ENCODE measurements at places on chromosomes 2 and 18.
A peak's percentile ranks its signal among the peaks of the same experiment; 100 is the strongest.

DNA sequence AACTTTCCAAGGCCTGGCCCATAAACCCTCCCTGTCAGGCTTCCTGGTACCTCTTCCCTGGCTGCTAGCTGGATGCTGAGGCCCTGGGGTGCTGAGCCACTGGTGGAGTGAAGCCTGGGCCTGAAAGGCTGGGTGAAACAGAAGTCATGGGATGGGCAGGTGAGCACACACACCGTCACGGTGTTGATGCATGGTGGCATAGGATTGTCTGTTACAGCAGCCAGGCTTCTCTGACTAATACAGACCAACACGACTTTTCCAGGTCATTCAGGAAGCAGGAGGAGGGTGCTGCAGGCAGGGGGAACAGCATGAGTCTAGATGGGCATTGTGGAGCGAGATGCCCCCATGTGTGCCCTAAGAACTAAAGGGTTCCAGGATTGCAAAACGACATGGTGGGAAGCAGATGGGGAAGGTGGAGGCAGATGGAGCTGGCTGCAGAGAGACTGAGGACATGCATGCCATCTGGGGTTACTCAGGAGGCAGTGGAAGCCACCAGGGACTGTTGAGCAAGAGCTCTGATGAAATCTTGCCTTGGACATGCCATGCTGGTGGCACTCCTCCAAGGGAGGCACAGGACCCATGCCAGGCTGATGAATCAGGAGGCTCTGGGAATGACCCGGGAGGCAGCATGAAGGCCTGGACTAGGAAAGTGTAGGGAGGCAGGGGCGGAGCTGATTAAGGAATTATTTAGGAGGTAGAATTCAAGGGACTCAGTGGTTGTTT is 480.9 kb downstream of the TSN start:
- no peaks in the 10 kb centered on the region for H3K4me1 ChIP-seq
- H3K27ac ChIP-seq: no peak overlapping the region
- no peaks in the 10 kb centered on the region for H3K36me3 ChIP-seq
- DNase-seq: peak; percentile 35
- no peak overlapping the region for H3K4me3 ChIP-seq
- no peaks in the 10 kb centered on the region for H3K27me3 ChIP-seq

- H3K4me3 ChIP-seq: no peak overlapping the region
- H3K27ac ChIP-seq: no peak overlapping the region
- DNase-seq: no peak
- no peaks in the 10 kb centered on the region for H3K36me3 ChIP-seq
- no peaks in the 10 kb centered on the region for H3K4me1 ChIP-seq
- no peaks in the 10 kb centered on the region for H3K27me3 ChIP-seq
These were observed 142.7 kb downstream of the ACKR3 start for GRCh38 chr2:236712304-236712703.

DNA sequence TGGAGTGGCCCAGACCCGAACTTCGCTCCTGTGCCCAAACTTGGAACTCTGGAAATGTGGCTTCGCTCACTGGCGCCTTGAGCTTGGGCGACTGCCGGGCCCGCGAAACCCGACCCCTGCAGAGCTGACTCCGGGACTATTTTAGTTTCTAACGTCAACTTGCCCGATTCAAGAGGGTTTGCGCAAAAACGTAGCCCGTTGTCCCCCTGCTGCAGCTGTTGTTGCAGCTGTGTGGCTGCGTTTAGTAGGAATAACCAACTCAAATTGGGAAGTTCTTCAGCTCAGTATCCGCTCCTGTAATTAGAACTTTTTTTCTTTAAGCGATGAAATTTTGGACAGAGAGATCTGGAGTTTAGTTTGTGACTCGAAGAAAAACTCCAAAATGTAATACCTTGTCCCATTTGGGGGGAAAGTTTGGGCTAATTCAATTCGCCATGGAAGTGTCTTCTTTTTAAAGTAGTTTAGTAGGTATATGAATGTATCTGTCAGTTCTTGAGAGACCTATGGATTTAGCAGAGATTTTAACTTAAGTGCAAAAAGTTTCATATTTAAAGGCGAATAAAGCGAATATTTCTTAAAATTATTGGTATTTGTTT is 559 bp downstream of the MYL12A start:
- no peaks in the 10 kb centered on the region for H3K27me3 ChIP-seq
- H3K36me3 ChIP-seq: no peaks in the 10 kb centered on the region
- peak overlapping the region; percentile 99 for H3K27ac ChIP-seq
- H3K4me3 ChIP-seq: peak overlapping the region; percentile 80

- no peak overlapping the region for H3K27ac ChIP-seq
- no peaks in the 10 kb centered on the region for H3K4me1 ChIP-seq
- no peak for DNase-seq
- no peaks in the 10 kb centered on the region for H3K27me3 ChIP-seq
- no peaks in the 10 kb centered on the region for H3K36me3 ChIP-seq
These were observed 298.2 kb downstream of the CDCA7 start for GRCh38 chr2:173652767-173653431.

- no peak overlapping the region for H3K4me3 ChIP-seq
- H3K27me3 ChIP-seq: no peaks in the 10 kb centered on the region
- peaks cover 18% of the 10 kb centered on the region for H3K4me1 ChIP-seq
These were observed 1.8 kb downstream of the LCLAT1 start for GRCh38 chr2:30448866-30449265.

DNA sequence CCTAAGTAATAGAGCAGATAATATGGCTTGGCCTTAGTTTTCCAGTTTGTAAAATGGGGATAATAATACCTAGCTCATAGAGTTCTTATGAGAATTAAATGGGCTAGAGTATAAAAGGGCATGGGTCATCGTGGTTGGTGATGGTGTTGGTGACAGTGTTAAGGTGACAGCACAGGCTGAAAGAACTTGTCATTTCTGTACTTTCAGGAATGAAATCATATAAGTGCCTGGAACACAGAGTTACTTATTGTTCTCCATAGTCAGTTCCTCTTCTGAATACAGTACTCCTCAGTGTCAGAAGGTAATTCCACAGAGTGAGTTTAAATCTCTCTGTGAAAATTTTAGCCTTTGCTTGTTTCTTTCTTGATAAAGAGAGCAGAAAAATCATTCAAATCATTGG is 42.4 kb downstream of the KIF5C start:
- H3K27me3 ChIP-seq: no peaks in the 10 kb centered on the region
- no peaks in the 10 kb centered on the region for H3K4me1 ChIP-seq

GRCh38 chr2:195477248-195477995 is 179.6 kb upstream of the SLC39A10 start:
- no peaks in the 10 kb centered on the region for H3K4me1 ChIP-seq
- no peak overlapping the region for H3K27ac ChIP-seq
- H3K4me3 ChIP-seq: no peak overlapping the region
- peaks cover 4% of the 10 kb centered on the region for H3K27me3 ChIP-seq

DNA sequence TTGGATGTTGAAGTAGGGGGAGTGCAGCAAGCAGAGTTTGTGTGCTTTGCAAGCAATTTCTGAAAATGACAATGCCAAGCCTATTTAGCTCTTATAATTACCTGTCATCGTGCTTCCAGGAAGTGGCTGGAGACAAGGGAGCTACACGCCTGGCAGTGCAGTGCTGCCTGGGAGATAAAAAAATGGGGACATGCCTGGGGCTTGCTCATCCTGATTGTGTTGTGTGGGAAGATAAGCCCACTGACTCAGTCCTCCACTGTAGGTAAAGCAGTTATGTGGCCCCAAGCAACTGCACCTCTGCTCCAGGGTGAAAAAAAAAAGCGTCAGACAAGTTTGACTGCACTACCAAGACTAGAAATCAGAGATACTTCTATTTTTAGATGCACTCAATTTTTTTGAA is 396.9 kb upstream of the NXPH2 start:
- no peak overlapping the region for H3K27ac ChIP-seq
- no peaks in the 10 kb centered on the region for H3K36me3 ChIP-seq
- DNase-seq: no peak
- no peak overlapping the region for H3K4me3 ChIP-seq
- H3K4me1 ChIP-seq: no peaks in the 10 kb centered on the region

DNA sequence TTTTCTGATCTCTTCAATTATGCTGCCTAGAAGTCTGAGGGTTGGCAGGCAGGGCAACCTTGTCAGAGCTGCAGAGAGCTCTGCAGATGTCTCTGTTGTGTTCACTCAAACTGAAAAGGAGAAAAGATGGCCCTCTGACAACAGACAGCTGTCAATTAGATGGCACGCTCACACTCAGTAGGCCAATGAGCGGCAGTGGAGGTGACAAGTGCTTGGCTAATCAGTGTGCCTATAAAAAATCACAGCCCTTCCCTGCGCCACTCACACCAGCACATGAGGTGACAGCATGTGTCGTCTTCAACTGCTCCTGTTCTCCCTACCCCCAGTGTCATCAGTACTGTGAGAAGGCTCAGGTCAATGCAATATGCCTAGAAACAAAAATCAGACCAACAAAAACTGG is 203.9 kb downstream of the TCF4 start:
- no peak overlapping the region for H3K27ac ChIP-seq
- no peaks in the 10 kb centered on the region for H3K27me3 ChIP-seq
- no peaks in the 10 kb centered on the region for H3K36me3 ChIP-seq
- H3K4me1 ChIP-seq: peaks cover 14% of the 10 kb centered on the region
- no peak for DNase-seq

DNA sequence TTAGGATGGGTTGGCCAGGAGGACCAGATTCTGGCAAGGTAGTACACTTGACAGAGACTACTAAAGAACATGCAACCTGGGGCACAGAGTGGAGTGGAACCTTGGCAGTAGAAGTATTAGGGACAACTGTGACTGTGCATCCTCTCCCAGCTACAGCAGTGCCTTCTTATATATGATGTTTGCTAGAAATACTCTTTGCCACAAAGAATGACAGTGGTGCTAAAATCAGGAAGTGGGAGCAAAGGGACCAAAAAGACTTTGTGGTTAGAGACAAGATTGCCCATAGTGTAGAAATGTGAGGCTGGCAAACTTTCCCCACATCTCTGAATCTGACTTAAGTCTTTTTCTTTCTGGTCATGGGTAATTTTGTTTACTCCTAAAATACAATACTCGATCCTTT is 9.4 kb upstream of the SLC38A11 start:
- no peak overlapping the region for H3K4me3 ChIP-seq
- H3K27ac ChIP-seq: no peak overlapping the region
- no peaks in the 10 kb centered on the region for H3K36me3 ChIP-seq
- DNase-seq: no peak

- no peaks in the 10 kb centered on the region for H3K27me3 ChIP-seq
- no peak overlapping the region for H3K27ac ChIP-seq
- H3K36me3 ChIP-seq: no peaks in the 10 kb centered on the region
- no peak for DNase-seq
- no peak overlapping the region for H3K4me3 ChIP-seq
- peaks cover 2% of the 10 kb centered on the region for H3K4me1 ChIP-seq
These were observed 23.6 kb downstream of the ASAP2 start for GRCh38 chr2:9230051-9230802.

GRCh38 chr2:10019602-10020400 is 23.5 kb upstream of the KLF11 start:
- H3K4me3 ChIP-seq: no peak overlapping the region
- no peak overlapping the region for H3K27ac ChIP-seq
- no peak for DNase-seq

- H3K27ac ChIP-seq: no peak overlapping the region
- no peak overlapping the region for H3K4me3 ChIP-seq
- no peak for DNase-seq
These were observed 35.4 kb downstream of the STAT4 start for GRCh38 chr2:191115391-191115790.

DNA sequence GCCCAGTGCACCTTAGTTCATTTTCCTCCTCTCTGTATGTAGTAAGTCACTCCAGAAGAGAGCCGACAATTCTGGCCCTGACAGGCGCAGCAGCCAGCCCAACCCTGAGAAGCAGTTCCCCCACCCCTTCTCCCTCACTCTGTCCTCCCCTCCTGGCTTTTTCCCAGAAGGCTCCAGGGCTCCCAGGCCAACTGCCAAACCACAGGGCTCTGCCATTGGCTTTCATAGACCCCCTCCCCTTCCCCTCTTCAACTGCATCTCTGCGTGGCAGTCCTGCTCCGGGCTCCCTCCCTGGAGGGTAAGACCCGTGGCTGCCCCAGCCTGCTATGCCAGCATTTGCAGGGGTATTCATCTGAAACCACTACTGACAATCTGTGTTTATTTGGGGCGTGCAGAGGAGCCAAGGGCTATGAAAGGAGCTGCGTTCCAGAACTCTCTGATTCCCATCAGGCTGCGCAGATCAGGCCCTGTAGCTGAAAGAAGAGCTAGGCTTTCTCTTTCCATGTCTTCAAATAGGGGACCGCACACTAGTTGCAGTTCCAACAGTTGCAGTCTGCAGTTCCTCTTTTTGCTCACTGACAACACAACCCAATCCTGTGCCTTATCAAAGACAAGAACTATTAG is 388.6 kb upstream of the TNP1 start:
- DNase-seq: no peak
- H3K36me3 ChIP-seq: no peaks in the 10 kb centered on the region
- H3K4me3 ChIP-seq: no peak overlapping the region
- H3K4me1 ChIP-seq: no peaks in the 10 kb centered on the region
